Panc1 (cell line): ENCODE measurements at places on chromosomes 6 and 20.

DNA sequence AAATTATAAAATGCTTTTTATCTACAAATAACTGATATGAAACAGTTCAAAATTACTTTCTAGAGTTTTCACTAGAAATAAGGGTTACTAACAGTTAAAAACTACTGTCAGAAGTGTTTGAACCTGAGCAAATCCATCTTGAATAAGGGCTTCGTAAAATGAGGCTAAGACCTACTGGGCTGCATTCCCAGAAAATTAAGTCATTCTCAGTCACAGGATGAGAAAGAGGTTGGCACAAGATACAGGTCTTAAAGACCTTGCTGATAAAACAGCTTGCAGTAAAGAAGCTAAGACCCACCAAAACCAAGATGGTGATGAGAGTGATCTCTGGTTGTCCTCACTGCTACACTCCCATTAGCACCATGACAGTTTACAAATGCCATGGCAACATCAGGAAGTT is 93.7 kb downstream of the PLG start:
- DNase-seq, result no peak

- DNase-seq, result no peak
Measured at GRCh38 chr6:106160189-106160588, 74.1 kb downstream of the PRDM1 start.

DNA sequence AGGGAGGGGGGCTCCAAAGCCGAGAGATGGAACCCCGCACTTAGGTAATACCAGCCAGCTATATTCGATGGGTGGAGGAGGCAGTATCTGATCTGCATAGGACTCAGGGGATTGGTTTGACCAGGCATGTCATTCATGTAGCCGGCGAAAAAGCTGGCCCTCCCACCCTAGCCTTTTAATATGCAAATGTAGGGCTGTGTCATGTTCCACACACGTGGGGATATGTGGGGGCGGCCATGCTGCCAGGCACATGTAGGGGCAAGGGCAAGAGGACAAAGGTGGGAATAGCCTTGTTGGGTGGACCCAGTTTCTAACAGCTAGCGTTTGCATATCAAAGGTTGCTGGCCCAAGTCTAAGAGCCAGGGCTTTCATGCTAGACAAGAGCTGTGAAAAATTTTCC is 39.1 kb upstream of the DDR1 start:
- no peak for DNase-seq

- no peak for DNase-seq
Measured at GRCh38 chr6:48959251-48960060, 503.6 kb downstream of the MMUT start.

DNA sequence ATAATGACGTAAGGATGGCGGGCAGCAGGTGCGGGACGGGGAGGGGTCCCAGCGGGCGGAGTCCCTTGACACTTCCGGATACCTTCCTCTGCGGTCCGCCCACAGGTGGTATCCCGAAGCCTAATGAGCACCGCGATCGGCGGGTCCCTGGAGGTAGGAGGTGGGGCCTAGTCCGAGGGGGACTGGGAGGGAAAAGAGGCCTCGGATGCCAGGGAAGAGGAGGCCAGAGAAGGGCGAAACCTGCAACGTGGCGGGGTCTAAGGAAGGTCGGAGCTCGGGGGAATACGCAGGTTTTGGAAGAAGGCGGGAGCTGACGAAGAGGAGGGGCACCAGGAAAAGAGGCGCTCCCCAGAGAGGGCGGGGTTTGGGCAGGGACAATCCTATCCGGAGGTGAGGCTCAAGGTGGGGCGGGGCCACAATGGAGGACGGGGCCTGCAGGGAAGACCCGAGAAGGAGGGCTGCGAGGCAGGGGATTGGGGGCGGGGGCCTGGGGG is 3.7 kb downstream of the PRSS16 start:
- DNase-seq, result no peak

- DNase-seq, result no peak
Measured at GRCh38 chr6:156954191-156954590, 177.0 kb downstream of the ARID1B start.

GRCh38 chr6:159934181-159934580 is 34.7 kb upstream of the IGF2R start:
- DNase-seq, result no peak

DNA sequence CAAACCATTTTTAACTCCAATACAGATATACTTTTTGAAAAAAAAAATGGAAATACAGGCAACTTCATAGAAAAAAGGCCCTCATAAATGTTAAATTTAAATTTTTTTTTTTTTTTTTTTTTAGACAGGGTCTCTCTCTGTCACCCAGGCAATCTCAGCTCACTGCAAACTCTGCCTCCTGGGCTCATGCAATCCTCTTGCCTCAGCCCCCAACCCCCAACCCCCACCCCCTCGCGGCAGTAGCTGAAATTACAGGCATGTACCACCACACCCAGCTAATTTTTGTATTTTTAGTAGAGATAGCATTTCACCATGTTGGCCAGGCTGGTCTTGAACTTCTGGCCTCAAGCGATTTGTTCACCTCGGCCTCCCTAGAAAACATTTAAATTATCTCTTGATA is 12.8 kb upstream of the ULBP3 start:
- no peak for DNase-seq
